ENCODE measurements at places on chromosomes 6 and 20.

- DNase-seq, result no peak
Measured at GRCh38 chr20:646107-646867, 6.7 kb downstream of the SRXN1 start.

- DNase-seq, result no peak
Measured at GRCh38 chr6:20919677-20920385, 385.6 kb downstream of the CDKAL1 start.

GRCh38 chr6:36019167-36019566 lies 5.3 kb downstream of the SLC26A8 start:
- no peak for DNase-seq

GRCh38 chr6:42958125-42958524 lies 2.4 kb upstream of the GNMT start:
- no peak for DNase-seq

DNA sequence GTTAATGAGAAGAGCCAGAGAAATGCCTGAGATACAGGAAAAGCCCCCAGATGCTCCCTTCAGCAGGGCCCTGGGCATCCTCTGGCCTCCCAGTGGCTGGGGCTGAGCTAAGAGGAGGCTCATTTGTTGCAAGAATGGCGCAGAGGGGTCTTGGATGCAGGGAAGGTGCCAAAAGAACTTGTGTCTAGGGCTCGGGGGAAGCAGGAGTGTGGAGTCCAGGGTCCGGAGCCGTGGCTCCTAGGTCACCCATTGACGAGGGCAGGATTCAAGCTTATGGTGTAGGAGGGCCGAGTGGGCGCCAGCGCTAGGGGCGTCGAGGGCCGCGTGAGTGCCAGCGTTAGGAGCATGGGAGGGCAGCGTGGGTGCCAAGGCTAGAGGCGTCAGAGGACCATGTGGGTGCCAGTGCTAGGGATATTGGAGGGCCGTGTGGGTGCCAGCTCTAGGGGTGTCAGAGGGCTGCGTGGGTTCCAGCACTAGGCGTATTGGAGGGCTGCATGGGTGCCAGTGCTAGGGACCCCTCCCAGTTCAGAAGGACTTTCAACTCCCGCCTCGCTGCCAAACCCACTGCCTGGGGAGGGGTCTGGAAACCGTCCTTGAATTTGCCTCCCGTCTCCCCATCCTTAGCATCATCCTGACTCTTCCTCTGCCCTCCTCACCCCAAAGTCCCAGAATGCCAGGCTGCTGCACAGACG lies 250.5 kb upstream of the AFDN start:
- no peak for DNase-seq

DNA sequence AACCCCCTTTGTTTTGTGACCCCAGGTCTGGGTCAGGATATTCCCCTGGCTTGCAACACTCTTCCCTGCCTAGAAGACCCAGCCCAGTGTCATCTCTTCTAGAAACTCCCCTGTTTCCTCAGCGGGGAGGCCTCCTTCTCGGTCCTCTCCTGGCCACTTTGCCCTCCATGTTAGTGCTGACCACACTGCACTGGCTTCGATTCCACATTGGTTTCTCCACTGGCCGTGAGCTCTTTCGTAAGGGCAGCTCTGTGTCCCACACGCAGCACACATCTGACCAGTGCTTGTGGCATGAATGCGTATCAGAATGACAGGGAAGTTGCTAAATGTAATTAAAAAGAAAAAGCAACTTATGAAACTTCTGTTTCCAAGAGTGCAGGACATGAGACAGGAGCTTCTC lies 49.4 kb upstream of the FNDC1 start:
- no peak for DNase-seq

DNA sequence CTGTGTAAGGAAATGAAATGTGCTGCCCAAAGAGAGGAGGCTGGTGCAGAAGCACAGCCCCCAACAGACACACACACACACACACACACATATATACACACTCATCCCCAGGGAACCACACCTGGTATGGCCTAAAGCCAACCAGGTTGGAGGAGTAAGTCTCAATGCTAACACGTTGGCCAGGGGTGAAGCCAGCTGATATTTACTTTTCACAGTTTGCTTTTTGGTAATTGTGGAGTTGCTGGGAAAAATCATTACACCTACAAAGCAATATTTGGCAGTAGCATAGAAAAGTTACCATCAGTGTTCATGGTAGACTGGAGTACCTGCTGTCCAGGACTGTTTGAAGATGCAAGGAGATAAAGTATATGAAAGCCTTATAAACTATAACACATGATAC lies 50.3 kb upstream of the NAA20 start:
- no peak for DNase-seq

DNA sequence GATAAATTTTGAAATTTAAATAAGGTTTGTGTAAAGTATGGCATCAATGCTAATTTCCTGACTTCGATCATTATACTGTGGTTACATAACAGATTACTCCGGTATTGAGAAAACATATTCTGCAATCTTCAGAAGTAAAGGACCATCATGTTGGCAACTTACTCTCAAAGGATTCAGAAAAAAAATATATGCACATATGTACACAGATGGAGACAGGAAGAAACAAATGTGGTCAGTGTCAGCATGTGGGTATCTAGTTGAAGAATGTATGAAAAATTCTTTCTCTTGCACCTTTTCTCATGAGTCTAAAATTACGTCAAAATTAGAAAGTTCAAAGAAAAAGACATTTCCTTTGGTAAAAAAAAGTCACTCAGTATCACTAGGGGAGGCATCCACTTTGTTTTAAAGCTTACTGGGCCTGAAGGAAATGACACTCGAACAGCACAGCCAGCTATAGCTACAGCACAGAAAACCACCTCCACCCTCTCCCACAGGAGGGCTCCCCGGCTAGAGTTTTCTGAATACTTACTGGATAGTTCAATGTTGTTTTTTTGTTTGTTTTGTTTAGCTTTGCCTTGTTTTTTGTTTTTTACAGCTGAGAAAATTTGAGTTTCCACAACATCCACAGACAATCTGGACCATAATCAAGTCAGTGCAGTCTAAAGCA lies 317.2 kb upstream of the AGPAT4 start:
- no peak for DNase-seq

GRCh38 chr6:131382631-131383030 lies 190.4 kb upstream of the ARG1 start:
- no peak for DNase-seq

DNA sequence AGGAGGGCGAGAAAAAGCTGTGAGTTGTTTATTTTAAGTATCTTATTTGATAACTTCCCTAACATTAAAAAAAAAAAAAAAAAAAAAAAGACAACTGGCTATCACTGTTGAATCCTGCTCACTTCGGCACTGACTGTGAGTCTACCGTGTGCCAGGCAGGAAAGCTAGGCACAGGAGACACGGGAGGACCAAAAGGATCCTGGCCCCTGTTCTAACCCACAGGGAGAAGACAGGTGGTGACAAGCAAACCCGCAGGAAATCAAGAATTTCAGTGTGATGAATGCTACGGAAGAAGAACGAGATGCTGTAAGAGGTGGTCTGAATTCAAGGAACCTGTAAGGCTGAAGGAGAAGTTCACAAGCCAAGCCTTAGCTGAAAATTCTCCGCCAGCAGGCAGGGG lies 94.7 kb upstream of the NFATC2 start:
- no peak for DNase-seq

GRCh38 chr6:53189554-53189953 lies 40.9 kb upstream of the GCM1 start:
- no peak for DNase-seq

DNA sequence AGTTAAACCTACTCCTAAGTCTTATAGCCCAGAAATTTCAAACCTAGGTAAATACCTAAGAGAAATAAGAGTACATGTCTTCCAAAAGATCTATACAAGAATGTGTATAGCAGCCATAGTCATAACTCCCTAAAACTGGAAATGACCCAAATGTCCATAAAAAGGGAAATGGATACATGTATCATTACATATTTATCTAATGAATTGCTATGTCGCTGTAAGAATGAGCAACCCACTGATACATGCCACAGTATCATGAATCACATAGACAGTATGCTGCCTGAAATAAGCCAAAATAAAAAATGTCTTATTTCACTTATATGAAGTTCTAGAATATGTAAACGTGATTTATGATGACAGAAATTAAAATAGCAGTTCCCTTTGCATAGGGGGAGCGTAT lies 679.5 kb downstream of the MAFB start:
- DNase-seq, result no peak

DNA sequence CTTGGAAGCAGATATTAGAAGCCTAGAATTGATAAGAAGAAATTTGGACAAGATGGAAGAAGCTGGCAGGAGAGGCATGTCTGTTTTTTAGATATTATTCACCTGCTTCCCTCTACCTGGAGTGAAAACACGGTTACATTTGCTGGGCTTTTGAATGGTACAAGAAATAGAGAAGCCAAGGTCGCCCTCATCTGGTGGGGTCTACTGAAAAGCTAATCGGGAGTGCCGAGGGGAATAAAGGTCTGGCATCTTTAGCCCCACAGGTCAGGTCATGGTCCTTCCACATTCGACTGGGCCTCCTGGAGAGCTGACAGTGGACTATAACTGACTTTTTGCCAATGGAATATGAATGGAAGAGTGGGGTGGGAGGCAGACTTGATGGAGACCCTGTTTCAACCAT lies 4.6 kb upstream of the C2 start:
- no peak for DNase-seq

GRCh38 chr6:22583927-22584326 lies 14.6 kb downstream of the HDGFL1 start:
- DNase-seq, result no peak

GRCh38 chr20:59785986-59786795 lies 147.2 kb downstream of the SYCP2 start:
- DNase-seq, result no peak

- no peak for DNase-seq
Measured at GRCh38 chr6:108363113-108363512, 68.3 kb downstream of the AFG1L start.

- no peak for DNase-seq
Measured at GRCh38 chr6:170045563-170045960, 245.3 kb downstream of the DLL1 start.

DNA sequence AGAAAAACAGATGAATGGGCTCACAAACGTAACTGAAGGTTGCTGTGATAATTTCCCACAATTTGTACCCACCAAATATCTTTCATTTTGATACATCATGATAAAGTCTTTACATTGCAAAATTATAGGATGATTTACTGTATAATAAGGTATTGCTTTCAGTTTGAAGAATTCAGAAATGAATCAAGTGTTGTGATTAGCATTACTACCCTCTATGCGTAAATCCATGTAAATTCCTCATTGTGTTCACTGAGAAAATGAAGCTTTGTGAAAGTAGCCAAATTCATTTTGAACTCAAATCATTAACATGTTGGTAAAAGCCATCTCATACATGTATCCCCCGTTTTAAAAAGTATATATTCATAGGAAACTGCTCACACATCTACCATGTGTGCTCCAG lies 379.4 kb downstream of the ESR1 start:
- DNase-seq, result no peak

DNA sequence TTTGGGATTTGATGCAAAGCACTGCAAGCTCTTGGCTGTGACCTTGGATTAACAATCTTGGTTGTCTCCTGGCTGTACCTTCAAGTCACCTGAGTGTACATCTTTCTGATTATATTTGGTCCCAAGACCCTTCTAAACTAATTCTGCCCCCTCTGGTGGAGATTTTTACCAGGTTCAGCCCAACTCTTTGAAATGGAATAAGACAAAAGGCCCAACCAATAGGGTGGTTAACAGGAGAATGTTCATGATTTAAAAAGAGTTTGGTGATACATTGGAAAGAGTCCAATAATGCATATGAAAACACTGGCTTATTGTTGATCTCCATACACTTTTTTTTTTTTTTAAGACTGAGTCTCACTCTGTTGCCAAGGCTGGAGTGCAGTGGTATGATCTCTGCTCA lies 77.5 kb upstream of the CD83 start:
- no peak for DNase-seq

- no peak for DNase-seq
Measured at GRCh38 chr6:64990652-64991304, 716.2 kb downstream of the EYS start.

DNA sequence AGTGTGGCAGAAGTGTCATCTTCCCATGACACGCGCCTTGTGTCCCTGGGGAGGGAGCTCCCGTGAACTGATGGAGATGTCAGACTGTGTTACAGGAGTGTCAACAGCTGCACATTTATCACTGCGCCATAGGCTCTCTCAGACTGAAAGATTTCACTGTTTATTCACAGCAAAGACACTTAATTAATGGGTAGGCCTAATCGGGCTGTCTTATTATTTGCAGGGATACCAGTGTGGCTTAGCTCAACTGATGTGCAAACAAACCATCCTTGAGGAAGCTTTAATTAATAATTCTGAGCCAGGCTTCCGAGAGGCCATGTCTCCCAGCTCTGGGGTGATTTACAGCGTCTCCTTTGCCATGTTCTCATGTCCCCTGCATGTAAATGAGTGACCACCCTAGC lies 771.0 kb downstream of the QKI start:
- no peak for DNase-seq

- no peak for DNase-seq
Measured at GRCh38 chr6:36126553-36127458, 3.5 kb upstream of the MAPK13 start.

DNA sequence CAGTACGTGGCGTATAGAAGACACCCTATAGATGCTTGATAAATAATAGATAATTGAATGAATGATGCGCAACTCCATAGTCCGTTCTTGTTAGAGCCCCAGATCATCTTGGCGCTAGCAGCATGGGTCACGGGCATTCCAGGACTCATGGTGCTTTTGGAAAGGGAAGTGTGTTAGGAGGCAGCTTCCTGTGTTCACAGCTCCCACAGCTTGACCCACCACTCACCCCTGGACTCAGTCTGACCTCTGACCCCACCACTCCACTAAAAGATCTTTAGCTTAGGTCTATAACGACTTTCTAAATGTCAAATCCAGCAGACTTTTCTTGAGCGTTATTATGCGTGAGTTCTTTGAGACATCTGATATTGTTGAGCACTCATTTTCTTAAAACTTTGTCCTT lies 35.8 kb upstream of the KIF16B start:
- DNase-seq, result no peak

- no peak for DNase-seq
Measured at GRCh38 chr20:50015636-50015992, 32.8 kb downstream of the SNAI1 start.

GRCh38 chr6:40630051-40630450 lies 42.9 kb upstream of the LRFN2 start:
- no peak for DNase-seq

DNA sequence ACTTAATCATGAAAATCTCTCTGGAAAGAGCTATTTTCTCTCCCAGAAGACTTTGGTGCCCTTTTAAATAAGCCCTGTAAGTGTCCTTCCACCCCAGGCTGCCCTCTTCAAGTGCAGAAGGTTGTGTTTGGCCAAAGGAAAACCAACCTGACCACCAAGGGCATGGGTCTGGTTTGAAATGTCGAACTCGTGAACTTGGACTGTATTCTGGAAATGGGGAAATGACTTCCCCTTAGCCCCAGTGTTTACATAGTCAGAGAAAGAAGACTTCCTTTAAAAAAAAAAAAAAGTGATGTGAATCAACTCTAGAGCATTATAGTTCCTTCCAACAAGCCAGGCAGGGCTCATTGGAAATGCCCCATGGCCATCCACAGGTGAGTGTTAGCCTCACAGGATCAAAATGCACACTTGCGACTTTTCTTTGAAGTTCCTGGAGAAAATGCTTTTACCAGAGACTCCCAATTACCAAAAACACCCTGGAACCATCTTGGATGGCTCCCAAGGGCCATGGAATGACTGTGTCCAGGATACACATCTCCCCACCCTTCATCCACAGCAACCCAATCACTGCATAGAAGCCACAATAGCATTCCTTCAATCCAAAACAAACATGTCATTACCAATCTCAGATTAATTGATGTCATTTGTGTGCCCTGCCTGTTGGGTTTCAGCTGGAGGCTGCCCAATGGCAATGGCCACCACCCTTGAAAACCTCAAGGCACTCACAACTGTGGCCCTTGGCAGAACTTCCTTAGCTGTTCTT lies 133.8 kb downstream of the CLIC5 start:
- no peak for DNase-seq

GRCh38 chr6:157061770-157062594 lies 261.3 kb downstream of the TMEM242 start:
- no peak for DNase-seq

All from stimulated activated CD4-positive, alpha-beta T cell treated with anti-CD3 and anti-CD28 coated beads, Interleukin-1b, Interleukin-23, amount 100 ng/mL, for 1 hour (primary cell).